Esophagus squamous epithelium (tissue), 5 donors: ENCODE measurements at places on chromosomes 2 and 18.

GRCh38 chr18:70422391-70422965, 133.6 kb downstream of the SOCS6 start:
- no peak for DNase-seq

- DNase-seq, result no peak
These were observed 179.5 kb upstream of the TWIST2 start for GRCh38 chr2:238668426-238668825.

- no peak for DNase-seq
These were observed 591.0 kb downstream of the ARHGAP15 start for GRCh38 chr2:143720095-143720664.

GRCh38 chr2:7738596-7738995, 821.4 kb downstream of the RNF144A start:
- no peak for DNase-seq

GRCh38 chr2:53417385-53417784, 350.2 kb upstream of the CHAC2 start:
- no peak for DNase-seq

GRCh38 chr2:142853912-142854311, 23.6 kb upstream of the KYNU start:
- DNase-seq, result no peak

- no peak for DNase-seq
These were observed 263.2 kb downstream of the EXOC6B start for GRCh38 chr2:72562451-72563153.

DNA sequence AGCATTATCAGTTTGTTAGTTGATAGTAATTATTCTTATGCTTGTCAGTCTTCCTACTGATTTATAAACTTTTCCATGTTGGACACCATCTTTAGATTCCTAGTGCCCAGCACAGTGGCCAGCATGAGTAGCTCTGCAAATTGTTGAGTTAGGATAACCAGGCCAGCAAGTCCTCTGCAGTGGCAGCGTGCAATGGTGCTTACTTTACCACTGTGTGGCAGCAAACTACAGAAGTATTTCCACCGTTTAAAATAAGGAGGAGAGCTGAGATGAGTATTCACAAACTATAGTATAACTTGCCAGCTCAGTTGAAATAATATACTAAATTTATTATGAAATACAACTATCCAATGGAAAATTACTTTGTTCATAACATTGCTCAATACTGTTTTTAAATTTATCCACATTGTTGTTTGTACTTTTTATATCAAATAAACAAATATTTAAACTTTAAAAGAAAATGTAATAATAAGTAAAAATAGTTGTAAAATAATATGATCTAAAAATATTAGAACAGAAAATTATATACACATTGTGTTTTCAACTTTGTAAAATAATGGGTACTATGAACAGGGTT, 9.3 kb upstream of the THADA start:
- no peak for DNase-seq

DNA sequence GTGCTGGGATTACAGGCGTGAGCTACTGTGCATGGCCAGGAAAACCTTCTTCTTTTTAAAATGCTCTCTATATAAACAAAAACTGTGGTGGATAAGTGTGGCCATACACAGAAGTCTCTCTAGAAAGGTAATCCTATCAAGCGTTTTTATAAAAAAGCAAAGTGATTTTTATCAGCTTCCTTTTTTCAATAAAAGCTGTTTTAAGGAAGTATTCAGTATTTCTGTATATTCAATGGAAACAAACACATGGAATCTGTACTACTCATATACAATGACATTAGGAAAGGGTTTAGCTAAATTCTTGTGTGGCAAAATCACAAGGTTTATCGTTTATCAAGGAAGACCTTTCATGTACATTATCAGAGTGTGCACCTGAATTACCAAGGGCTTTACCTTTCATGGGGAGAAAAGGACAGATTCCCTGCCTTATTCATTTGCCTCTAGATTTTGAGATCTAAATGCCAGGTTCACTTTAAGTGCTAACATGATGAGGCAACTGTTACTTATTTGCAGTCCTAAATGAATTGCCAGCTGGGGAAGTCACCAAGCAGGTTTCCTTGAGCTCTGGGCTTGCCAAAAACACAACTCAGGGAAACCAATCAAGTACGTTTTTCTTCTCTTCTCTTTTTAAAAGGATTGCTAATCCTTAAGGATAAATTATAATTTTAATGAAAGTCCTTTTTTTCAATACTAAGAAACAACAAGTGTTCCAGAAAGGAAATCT, 70.8 kb downstream of the RTN4 start:
- no peak for DNase-seq

GRCh38 chr2:75959724-75960471, 249.2 kb upstream of the GCFC2 start:
- no peak for DNase-seq

DNA sequence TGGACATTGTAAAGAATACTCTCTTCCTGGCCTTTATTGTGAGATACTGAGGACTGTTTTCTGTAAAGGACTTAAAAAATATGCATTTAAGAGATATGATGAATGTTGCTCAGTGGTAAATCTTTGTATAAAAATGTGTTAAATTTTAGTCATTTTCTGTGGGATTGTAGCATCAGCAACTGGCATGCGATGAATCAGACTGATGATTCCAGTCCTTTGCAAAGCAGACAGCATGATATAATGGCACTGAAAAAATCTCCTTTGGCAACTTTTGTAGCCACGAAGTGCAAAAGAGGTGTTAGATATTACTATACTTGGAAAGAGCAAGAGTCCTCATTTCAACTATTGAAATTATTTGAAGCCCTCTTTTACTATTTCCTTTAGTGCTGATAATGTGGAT, 678.7 kb downstream of the PLCL1 start:
- no peak for DNase-seq

GRCh38 chr2:21392649-21393048, 268.9 kb downstream of the TDRD15 start:
- no peak for DNase-seq

DNA sequence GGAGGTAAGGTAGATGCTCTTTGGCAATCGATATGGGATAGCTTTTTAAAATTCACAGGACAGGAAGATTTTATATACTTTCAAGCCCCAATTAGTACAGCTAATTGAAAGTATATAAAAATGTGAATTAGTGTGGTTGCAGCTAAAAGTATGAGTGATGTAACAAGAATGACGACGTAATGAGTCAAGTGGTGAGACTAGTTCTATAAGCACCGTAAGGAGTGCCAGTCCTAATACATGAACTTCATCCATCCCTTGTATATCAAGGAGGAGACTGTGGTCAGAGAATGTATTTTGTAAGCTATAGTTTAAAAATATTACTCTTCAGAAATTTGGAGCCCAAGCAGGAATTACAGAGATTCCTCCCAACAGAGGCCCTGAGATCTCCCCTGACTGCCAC, 25.8 kb downstream of the DNAJC27 start:
- no peak for DNase-seq

DNA sequence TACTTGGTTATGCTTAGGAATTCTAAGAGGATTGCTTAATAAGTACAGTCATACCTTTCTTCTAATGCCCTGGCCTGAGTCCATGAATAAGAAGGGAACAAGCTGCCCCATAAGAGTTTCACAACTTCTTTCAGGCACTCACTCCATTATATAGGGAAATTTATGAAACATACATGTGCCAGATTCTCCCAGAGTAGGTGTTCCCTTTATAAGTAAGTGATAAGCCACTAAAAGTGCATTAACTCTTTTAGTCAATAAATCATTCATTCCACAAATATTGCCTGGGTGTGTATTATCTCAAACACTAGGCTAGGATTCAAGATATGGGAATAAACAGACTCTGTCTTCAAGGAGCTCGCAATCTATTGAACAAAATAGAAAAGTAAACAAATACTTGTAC, 84.5 kb upstream of the RBBP8 start:
- no peak for DNase-seq

- DNase-seq, result no peak
These were observed 432.7 kb upstream of the ID2 start for GRCh38 chr2:8249141-8249540.

- DNase-seq, result no peak
These were observed 90.4 kb upstream of the SLC35G4 start for GRCh38 chr18:11518788-11519685.

GRCh38 chr2:183269956-183270355, 145.7 kb downstream of the NUP35 start:
- no peak for DNase-seq

GRCh38 chr2:190343536-190344275, at the start of gene INPP1:
Gene INPP1, plus strand, starts transcription at chr2:190343589. Its CDS starts 16,514 bp downstream, at chr2:190360103.
- no peak for DNase-seq

- DNase-seq, result no peak
These were observed 139.4 kb upstream of the HAAO start for GRCh38 chr2:42931818-42932195.

- DNase-seq, result no peak
These were observed 830.1 kb upstream of the ZEB2 start for GRCh38 chr2:145350011-145350410.

DNA sequence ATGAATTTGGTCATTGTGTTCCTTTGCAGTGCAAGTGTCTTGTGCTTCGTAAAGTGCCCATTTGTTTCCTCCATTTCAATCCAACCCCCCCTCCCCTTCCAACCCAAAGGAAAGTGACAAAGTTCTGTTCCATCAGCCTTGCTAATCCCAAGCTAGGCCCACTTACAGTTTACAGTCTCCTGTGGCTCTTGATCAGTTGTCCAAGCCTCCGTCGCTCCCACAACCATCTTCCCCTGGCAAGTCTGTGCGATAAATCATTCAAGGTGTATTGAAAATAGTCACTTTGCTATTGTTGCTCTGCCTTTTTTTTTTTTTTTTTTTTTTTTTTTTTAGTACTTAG, 6.5 kb downstream of the POU3F3 start:
- no peak for DNase-seq

GRCh38 chr2:105782123-105782522, 37.4 kb downstream of the NCK2 start:
- no peak for DNase-seq
